ENCODE measurements at places on chromosomes 1 and 21.

DNA sequence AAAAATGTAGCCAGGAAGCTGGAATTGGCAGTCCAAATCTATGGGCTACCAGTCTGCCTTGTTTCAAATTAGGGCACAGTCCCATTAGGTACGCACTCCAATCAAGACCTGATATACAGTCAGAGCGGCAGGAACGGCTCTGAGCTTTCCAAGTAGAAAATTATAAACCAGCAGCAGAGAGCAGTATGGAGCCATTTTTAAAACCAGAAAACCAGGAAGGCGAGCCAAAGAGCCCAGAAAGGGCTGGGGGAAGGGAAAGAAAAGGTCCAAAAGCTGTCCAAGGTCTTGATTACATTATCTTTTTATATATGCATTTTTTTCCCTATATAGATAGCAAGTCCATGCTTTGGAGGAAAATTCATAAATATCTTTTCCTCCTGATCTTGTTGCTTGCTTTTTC lies 719.0 kb downstream of the RWDD3 start:
- no peak for DNase-seq

DNA sequence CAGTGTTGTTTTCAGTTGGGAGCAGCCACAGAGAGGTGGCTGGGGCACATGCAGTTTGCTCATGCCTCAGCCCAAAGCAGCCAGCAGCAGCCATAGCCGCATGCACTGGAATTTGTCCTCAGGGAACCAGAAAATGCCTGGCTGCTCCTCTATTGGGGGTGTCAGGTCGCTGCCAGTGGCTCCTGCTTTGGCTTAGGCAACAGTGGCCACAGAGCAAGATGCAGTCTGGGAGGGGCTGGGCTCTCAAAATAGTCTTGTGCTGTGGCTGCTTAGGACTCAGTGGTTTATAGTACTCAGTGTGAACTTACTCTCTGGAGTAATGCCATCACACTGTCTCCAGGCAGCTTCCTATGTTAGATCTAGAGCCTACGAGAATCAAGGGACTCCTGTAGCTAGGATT lies 25.0 kb downstream of the CD55 start:
- DNase-seq, result no peak

GRCh38 chr1:87151500-87152421 lies 176.9 kb upstream of the LMO4 start:
- no peak for DNase-seq

DNA sequence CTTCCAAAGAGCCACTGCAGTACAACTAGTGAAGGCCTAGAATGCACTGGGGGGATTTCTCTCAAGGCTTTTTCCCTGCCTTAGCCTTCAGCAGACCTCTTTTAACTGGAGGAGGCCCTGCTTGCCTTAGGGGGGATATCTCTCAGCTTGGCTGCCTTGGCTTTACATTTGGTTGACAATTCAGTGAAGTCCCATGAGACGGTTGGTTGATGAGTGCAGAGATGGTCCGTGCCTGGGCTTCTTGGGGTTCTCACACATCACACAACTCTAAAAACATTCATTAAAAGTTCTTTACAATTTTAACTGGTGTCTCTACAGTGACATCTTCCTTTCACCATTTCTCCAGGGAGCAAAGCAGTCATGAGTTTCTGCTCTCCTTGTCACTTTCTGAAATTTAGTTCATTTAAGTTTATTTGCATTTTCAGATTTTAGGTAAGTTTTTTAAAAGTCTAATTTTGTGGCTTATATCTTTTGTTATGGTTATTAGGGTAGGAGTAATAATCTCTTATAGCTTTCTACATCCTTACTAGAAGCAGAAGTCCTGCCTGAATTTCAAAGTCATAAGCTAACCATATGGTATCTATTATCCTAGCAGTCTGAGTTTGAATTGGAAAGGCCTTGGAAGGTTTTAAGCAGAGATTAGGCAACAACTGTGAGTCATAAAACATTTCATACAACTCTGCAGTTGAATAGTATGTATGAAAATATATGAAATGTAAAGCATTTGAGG lies 487.6 kb downstream of the DPYD start:
- DNase-seq, result no peak
